ENCODE measurements at places on chromosomes 1 and 21.

- no peak for DNase-seq
These were observed 9.8 kb upstream of the KCNQ4 start for GRCh38 chr1:40773748-40774265.

DNA sequence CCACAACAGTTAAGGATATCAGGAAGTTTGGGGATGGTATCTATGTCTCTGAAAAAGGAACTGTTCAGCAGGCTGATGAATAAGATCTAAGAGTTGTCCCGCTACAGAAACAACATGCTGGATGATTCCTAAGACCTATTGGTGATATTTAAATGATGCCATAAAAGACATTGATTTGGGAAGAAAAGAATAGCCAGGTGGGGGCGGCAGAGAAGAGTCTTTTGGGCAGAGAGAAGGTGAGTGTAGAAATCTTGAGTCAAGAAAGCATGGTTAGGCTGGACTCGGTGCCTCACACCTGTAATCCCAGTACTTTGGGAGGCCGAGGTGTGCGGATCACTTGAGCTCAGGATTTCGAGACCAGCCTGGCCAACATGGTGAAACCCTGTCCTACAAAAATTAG is 11.8 kb upstream of the TMEM201 start:
- no peak for DNase-seq

GRCh38 chr1:57897581-57897980 is 473.7 kb upstream of the DAB1 start:
- no peak for DNase-seq

DNA sequence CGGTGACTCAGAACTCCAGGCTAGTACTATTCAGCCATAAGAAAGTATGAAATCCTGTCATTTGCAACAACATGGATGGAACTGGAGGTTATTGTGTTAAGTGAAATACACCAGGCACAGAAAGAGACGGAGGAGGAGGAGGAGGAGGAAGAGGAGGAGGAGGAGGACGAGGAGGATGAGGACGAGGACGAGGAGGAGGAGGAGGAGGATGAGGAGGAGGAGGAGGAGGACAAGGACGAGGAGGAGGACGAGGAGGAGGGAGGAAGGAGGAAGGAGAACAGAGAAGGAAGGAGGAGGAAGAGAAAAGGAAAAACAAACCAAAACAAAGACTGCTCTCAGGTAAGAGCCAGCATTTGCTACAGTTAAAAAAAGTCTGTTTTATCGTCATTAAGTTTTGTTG is 178.7 kb downstream of the NPHP4 start:
- no peak for DNase-seq

- DNase-seq = no peak
These were observed 4.3 kb downstream of the TRABD2B start for GRCh38 chr1:47992720-47993415.

- DNase-seq = no peak
These were observed 241.2 kb upstream of the ST6GALNAC5 start for GRCh38 chr1:76625886-76626678.

- no peak for DNase-seq
These were observed 74.3 kb upstream of the PAX7 start for GRCh38 chr1:18556364-18556763.

- DNase-seq = no peak
These were observed 144.5 kb downstream of the NTMT2 start for GRCh38 chr1:170290276-170290675.

DNA sequence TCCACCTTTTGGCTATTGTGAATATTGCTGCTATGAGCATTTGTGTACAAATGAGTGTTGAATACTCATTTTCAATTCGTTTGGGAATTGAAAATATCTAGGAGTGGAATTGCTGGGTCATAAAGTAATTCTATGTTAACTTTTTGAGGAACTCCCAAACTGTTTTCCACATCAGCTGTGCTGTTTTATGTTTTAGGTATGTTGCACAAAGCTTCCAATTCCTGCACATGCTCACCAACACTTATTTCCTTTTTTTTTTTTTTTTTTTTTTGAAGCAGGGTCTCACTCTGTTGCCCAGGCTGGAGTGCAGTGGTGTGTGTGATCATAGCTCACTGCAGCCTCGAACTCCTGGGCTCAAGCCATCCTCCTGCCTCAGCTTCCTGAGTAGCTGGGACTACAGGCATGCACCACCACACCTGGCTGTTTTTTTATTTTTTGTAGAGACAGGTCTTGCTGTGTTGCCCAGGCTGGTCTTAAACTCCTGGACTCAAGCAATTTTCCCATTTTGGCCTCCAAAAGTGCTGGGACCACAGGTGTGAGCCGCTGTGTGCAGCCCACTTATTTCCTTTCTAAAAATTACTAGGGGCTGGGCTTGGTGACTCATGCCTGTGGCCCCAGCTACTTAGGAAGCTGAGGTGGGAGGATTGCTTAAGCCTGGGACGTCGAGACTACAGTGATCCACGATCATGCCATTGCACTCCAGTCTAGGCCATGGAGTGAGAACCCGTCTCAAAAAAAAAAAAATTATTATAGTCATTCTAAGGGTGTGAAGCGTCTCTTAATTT is 33.4 kb downstream of the TMCC2 start:
- DNase-seq = no peak

GRCh38 chr1:116962987-116963639 is 38.4 kb upstream of the CD101 start:
- no peak for DNase-seq

- peak; percentile 64 for DNase-seq
These were observed 24.1 kb upstream of the ALDH4A1 start for GRCh38 chr1:18926315-18927081.

- no peak for DNase-seq
These were observed 25.0 kb downstream of the FUBP1 start for GRCh38 chr1:77953907-77954306.

DNA sequence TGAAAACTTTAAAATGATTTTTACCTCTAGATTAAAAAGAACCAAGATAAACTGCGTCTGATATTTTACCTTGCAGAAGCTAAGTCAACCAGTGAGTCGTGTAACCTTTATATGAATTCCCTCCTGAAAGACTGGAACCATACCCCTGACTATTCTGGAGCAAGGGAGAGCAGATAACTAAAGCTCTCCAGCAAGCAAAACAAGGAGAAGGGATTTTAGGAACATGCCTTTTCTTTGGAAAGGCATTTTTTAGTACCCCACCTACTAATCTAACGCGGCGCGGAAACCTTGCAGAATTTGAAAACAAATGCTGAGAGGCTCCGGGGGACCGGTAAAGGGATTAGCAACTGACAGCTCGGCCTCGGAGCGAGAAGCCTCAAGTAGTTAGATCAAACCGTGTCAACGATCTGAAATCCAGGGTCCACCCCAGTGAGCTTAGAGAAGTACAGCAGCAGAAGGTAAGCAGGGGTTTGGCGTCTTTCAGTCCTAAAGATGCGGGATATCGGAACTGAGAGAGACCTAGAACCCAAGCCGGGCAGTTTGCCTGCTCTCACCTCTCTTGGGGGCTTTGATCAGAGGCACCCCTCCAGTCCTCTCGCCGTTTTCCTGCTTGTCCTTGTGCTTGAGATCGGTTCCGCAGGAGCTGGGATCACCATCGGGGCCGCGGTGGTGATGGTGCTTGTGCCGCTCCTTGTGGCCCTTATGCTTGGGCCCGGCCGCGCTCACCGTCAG is 954 bp downstream of the RSBN1 start:
- DNase-seq = peak; percentile 14

GRCh38 chr1:173137107-173137706 is 69.9 kb downstream of the TNFSF4 start:
- no peak for DNase-seq

GRCh38 chr21:20996421-20997310 is 1.5 kb upstream of the NCAM2 start:
- no peak for DNase-seq

DNA sequence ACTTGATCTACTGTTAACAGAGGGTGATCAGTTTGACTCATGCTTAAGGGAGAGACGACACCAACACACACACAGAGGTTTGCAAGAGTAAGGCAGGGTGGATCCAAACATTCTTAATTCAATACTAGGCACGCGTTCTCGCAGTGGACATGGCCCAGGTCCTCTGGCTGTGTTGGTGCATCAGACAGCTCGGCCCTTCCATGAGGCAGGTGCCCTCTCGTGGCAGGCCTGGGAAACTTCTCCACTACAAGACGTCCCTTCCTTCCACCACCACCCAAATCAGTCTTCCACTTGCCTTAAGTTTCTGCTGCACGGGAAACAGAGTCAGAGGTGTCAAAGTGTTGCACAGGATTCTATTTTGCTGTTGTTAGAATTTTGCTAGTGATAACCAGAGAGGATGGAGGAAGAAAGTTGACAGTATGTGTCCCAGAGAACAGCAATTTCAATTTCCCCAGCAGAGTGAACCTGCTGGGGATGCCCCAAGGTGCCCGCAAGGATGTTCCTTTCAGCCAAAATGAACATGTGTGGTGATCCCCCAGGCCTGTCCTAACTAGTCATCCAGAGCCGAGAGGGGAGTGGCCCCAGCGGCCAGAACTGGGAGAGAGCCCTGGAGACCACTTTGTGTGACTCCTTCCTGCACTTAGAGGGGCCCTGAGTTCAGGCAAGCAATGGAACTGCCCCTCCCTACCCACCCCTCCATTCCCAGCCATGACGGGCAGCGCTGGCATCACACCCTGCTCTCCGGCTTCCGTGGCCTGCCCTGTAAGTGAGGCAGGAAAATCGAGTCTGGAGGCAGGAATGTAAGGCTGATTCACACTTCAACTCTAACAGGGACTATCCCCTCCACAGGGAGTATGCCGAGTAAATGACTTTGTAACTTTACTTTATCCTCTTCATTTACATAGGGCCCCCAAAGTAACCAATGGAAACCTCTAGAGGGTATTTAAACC is 34.8 kb downstream of the MX1 start:
- peak; percentile 6 for DNase-seq

DNA sequence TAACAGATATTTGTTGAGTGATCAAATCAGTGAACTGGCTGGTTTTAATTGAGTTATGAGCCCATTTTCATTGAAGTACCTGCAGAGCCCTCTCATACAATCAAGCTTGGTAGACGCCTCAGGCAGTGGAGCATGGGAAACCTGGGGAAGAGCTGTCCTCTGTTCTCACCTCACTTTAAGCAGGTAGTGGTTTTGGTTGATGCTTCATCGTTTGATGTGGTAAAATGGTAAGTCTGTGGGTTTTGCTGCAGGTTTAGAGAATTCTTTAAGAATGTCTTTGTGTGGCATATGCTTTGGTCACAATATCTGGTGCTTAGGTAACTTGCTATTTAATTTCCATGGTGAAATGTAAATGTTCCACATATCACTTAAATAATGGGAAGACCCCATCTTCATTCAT is 10.0 kb downstream of the LAMC1 start:
- no peak for DNase-seq

GRCh38 chr1:49050041-49050440 is 273.4 kb upstream of the BEND5 start:
- no peak for DNase-seq

DNA sequence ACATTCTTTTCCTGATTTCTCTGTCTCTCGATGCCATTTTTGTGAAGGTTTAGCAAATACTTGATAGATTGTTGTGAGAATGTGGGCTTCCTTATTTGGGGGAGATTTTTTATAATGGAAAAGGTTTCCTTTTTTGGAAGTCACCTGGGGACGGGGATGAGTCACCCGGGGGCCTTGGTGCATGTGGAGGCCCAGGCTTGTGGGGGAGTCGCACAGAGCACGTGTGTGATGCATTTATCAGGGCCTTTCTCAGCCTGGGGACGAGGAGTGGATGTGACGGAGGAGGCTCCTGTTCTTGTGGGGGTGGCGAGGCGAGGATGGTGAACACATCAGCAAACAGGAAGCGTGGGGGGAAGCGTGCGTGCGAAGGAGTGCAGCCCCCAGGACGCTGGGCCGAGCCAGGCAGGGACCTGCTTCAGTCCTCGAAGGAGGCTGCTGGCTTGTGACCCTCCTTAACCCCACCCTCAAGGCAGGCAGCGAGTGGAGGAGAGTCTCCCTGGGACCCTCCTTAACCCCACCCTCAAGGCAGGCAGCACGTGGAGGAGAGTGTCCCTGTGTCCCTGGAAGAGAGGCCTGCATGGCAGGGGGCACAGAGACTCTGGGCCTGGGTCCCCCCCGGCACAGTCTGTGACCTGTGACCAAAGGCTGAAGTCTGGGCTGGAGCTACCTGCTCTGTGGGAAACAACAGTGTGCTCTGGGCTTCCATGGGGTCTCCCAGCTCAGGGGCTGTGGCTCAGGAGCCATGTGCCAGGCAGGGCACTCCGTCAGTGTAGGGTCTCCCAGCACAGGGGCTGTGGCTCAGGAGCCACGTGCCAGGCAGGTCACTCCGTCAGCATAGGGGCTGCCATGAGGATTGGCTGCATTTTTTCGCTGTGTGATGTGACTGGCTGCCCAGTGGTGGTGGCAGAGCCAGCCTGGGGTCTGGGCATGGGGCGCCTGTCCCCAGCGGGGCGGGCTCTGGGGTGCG is 57.2 kb downstream of the AGPAT3 start:
- peak; percentile 52 for DNase-seq

DNA sequence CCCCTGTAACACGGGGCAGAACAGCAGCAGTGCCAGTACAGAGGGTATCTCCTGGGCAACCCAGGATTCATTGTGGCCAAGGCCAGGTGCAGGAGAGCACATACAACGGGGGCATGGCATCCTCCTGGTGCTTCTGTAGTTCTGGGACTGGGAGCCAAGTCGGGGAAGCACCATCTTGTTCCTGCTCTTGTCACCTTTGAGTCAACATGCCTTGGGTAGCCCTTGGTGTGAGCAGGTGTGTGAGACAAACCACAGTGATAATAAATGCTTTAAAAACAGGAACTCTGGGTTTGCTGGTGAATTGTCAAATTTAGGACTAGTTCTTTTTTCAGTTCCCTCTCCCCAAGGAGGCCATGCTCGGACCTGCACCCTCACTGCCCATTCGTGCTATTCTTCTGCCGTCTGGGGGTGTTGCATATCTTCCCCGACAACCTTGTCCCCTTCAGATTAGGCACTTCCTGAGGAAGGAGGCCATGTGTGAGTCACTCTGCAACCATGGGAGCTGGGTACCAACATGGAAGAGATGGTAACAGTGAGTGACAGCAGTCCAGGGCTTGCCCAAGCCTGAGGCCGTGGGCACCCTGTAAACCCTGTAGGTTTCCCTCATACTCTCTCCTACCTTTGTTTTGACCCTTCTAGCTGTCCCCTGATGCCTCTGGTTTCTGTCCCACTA is 150.2 kb downstream of the GRIK3 start:
- DNase-seq = no peak

GRCh38 chr1:75265792-75266191 is 131.6 kb downstream of the LHX8 start:
- no peak for DNase-seq

GRCh38 chr1:161676958-161677689 is 14.2 kb downstream of the FCGR2B start:
- no peak for DNase-seq

All from stimulated activated CD8-positive, alpha-beta memory T cell treated with anti-CD3 and anti-CD28 coated beads, Interleukin-4, amount 100 ng/mL, for 4 hours (primary cell).